ENCODE measurements at places on chromosomes 6 and 20.

DNA sequence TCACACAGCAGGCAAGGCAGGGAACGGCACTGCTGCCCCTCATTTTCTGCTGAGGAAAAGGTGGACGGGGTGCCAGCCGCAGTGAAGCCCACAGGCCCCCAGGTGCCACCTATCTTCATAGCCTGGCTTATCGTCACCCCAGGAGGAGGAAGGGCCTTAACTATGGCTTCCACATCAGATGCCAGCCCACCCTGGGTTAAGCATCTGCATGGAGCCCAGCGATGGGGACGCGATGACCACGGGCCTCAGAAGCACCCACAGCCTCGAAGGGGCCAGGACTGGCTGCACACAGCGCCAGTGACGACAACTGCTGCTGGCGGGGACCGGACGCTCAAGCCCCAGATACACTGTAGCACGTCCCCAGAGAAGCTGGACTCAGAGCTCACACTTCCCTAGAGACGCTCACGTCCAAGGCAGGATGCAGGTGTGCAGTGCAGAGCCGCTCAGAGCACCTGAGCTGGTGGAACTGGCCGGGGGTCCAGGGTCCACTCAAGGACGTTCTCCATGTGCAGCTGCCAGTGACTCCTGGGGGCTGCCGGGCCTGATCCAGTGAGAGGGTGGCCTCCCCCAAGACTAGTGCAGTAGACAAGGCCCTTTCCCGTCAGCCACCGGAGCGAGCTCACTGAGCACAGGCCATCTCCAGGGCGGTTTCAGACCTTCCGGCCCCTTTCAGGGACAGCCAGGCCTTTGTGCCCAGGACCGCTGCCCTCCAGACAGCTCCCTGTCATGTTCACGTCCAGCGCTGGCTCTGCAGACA, 83.0 kb downstream of the YTHDF1 start:
- DNase-seq: no peak

GRCh38 chr20:48822879-48823385, 4.9 kb downstream of the PREX1 start:
- DNase-seq: no peak

DNA sequence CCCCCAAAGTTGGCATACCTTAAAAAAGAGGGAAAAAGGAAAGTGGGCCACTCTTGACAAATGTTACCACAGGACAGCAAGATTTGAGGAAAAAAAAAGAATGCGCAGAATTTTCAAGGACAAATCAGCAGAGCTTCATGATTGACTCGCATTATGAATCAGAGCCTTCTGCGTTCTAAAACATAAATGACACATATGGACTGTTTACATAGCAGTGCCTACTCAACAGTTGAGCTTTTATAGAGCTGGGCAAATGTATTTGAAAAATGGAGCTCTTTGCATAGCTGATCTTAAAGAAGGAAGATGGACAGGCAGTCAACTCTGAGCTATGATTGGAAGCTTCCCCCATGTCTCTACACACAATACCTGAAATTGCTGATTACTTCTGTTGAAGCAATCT, 213.2 kb upstream of the NT5E start:
- DNase-seq: no peak

GRCh38 chr6:131262060-131262459, 126.8 kb downstream of the AKAP7 start:
- DNase-seq: no peak

- DNase-seq: no peak
Observed at GRCh38 chr20:56829788-56830385, 200.8 kb downstream of the TFAP2C start.

GRCh38 chr6:72037006-72037405, 150.7 kb downstream of the RIMS1 start:
- DNase-seq: no peak

DNA sequence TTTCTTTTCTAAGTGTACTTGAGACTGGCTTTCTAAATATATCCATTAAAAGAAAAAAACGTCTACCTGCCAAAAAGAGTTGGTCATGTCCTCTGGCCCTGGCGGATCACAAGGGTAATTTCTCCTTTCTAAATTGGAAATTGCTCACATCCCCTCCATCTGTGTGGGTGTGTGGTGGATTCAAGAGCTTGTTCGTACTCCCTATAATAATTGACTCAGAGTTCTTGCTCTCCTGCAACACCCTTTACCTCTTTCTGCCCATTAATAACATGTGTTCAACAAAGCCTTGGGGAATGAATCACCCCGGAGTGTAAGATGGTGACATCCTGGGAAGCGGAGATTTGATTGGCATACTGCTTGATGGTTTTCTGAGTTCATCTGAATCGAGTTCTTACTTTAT, 263.8 kb downstream of the ALDH8A1 start:
- no peak for DNase-seq

DNA sequence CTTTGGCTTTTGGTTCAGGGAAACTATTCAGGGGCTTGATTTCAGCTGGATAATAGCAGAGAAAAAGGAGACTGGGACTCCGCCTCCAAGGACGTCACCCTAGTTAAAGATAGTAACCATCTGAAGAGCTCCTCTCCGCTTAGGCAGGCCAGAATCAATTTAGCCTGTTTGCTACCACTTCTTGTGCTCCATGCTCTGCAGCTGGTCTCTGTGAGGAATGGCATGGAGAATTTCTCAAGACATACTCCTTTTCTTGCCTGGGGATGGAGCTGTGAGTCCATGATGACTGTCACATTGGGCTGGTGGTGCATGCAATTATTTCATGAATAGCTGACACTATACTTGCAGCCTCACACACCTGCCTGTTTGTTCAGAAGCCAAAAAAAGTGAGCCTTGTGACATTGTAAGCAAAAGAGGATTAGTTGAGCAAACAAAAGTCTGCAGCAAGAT, 61.4 kb downstream of the TXLNB start:
- DNase-seq: peak; percentile 37

DNA sequence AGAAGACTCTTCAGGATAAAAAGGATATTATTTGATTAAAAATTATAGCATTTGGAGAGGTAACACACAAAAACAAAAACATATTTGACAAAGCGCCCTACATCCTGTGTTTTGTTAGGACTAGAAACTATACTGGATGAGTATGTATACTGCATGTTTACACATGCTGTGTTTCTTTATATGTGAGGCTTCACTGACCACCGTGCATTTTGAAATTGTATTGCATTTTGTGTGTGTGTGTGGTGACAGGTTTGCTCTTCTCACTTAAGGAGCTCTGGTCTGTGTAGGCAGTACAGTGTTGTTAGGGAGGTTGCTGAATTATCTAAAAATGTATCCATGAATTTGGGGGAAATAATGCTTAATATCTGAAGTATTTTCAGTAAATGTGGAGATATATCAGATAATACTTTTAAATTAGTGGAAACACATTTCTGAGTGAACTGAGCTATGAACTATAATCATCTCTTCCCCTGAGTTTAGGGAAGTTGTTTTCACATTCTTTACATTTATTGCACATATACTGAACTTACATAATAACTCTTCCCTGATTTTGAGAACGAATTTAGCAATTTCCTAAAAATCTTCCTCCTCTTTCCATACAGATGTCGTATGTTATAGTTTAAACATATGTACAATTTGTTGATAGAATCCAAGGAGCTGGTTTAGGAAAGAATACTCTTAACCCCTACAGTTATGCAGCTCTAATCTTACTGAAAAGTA, 43.3 kb downstream of the TMEM170B start:
- no peak for DNase-seq

- no peak for DNase-seq
Observed at GRCh38 chr6:119210596-119210995, 132.1 kb upstream of the FAM184A start.

GRCh38 chr20:3740615-3741301, 8.3 kb downstream of the HSPA12B start:
- DNase-seq: no peak

DNA sequence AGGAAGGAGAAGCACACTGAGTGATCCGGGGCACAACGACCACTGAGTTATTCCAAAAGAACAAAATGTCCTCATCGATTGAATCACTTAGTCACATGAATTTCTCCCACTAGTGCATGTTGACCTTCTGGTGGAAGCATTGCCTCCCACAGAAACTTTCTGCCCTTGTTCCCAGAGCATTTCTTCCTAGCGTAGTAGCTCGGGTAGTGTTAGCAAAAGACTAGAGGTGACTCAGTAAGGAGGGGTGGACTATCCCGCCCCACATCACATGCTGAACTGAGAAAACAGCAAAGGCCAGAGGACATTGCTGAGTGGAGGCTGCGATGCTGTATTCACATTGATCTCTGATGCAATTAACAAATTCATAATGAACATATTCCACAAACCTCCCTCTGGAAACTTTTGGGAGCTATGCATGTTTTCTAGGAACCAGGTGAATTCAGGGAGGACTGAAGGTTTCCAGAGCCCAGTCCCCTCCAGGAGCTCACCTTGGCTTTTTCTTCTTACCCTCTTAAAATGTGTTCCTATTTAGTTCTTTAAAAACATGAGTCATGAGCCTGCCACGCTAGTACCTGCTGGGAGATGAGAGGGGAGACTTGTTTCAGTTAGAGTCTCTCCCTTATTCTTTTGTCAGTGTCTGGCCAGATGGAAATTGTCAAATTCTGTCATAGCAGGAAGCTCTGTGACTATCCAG, 507.9 kb downstream of the CDH26 start:
- no peak for DNase-seq

- DNase-seq: no peak
Observed at GRCh38 chr6:154314084-154314483, 42.5 kb downstream of the IPCEF1 start.

DNA sequence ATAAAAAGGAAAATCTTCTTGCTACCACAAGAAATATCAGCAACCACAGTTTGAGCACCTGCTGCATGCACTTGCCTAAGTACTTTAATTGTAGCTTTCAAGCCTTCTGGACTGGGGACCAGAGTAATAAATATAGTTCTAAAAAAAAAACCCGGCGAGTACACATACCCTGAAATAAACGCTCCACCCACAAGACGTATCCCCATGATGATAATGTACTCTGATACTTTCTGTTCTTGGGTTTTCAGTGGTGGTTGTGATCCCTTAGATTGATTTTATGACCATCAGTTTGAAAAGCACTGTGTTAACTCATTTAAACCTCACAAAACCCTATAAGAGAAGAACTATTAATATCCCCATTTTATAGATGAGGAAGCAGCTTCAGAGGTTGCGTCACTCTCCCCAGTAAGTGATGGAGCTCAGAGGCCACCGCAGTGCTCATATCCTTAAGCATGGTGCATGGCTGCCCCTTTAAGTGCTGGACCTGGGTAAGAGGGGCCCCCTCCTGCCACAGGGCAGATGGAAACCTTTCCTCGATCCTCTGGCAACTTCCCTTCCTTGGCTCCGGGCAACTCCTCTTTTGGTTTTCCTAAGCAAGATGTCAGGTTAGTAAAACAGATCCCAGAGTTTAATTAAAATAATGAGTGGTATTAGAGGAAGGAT, 67.3 kb downstream of the KCNB1 start:
- no peak for DNase-seq

All from NCI-H2081 treated with DMSO at 0.1 percent for 48 hours (cell line).